K562 (cell line): ENCODE measurements at places on chromosomes 12 and 14. TPM values are rescaled to one million over a fixed set of nuclear protein-coding genes. Genes with fewer than 3 reads are reported as not detected.

DNA sequence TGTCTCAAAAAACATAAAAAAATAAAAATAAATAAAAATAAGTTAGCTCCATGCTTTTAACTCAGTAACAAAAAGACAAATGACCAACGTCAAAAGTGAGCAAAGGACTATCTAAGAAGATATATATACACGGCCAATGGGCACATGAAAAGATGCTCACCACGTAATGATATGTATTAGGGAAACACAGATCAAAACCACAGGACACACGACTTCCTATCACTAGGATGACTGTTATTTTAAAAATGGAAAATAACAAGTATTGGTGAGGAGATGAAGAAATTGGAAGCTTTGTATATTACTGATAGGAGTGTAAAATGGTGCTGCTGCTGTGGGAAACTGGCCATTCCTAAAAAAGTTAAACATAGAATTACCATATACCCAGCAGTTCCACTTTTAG, 20.2 kb upstream of the P2RX7 start:
- no peak for DNase-seq

DNA sequence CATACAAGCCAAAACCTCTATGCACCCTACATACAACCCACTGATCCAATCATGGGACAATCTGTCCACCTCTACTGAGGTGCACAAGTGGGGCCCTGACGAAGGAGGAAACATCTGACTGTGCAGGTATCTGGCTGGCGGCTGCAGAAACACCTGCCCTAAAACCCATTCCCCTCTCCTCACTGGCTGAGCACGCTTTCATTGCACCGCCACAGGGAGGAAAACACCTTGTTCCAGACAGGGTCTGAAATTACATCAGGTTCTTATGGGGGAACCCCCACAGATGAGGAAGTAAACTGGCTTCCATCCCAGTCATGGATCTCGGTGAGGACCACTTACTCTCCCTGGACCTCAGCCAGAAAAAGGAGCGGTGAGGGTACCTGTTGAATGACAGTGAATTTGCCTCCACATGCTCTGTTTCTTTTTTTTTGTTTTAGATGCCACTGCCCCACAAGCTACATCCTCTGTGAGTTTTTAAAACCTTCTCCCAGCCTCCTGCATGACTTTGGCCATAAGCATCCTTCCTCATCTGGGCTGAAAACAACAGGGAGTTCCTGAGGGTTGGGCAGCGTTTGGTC, 23.8 kb upstream of the DGLUCY start:
- no peak for DNase-seq

DNA sequence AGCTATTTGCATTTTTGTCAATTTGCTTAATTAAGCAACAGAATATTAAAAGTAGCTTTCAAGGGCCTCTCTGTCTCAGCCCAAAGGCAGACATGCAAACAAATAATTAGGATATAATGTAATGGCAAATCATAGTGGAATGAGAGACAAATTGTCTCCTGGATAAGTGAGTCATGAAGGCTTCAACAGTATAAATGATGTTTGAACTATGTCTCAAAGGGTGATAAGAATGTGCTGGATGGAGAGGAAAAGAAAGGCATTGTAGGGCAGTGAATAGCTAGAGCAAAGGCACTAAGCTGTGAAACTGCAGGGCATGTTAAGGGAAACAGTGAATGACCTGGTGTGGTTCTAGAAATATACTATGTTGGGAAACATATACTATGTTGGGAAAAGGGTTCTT, 53.5 kb upstream of the PPP1R12A start:
- DNase-seq: no peak

DNA sequence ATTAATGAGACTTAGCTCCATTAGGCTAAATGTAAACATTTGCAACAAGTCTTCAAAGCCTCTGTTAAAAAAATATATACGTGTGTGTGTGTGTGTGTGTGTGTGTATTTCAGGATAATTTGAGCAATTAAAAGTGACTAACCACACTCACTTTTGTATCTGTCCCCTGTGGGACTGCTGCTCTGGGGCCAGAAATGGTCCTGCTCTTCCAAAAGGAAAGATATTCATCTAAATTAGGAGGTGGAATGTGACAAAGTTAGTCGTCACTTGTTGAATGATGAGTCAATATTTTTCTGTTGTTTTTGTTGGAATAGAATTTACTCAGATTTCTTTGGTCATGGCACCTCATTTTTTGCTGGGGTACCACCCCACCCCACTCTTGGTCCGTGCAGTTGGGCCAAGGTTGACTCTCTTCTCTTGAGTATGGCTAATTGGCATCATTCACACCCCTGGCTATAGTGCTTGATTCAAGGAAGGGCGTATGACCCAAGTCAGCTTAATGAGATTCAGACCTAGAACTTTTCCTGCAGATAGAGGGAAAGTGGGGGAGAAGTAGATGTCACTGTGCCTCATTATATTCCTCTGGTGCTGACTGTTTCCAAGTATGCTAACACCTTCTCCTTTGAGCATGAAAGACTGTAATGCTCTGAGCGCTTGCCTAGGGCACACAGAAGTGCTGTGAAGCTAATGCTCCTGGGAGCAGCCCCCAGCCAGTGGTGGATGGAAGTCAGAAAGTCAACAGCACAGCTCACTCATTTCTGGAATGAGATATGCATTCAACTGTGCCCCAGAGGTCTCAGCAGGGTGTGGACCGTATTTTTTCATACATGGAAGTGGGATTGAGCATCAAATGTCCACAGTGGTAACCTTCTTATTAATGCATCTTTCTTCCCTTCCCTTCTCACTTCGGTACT, 577.0 kb upstream of the TBX3 start:
- no peak for DNase-seq

- no peak for DNase-seq
Observed at GRCh38 chr14:77198561-77198960, 17.0 kb downstream of the TMEM63C start.

GRCh38 chr14:42174357-42174756, 567.7 kb downstream of the LRFN5 start:
- no peak for DNase-seq

DNA sequence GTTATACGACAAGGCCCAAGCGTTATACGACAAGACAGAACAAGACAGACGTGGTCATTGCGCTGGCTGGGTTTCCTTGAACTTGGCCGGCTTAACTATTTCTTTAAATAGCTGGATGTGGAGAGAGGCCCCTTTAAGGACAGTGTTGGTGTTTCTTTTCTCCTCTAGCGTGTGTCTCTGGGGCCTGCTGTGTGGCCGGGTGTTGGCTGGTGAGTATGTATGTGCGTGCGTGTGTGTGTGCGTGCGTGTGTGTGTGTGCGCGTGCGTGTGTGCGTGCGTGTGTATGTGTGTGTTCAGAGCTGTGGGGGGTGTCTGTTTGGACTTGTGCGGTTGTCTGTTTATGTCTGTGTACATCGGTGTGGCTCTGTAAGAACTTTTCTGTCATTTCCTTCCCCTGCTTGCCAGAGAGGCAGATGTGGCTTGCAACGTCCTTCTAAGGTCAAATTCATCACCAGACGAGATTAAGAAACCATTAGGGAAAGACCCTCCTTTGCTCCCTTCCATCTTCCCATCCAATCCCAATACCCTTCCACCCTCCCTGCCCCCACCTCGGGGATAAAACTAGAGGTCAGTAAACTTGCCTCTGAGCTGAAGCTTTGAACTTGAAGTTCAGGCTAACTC, 78.6 kb upstream of the TBX3 start:
- DNase-seq: no peak

DNA sequence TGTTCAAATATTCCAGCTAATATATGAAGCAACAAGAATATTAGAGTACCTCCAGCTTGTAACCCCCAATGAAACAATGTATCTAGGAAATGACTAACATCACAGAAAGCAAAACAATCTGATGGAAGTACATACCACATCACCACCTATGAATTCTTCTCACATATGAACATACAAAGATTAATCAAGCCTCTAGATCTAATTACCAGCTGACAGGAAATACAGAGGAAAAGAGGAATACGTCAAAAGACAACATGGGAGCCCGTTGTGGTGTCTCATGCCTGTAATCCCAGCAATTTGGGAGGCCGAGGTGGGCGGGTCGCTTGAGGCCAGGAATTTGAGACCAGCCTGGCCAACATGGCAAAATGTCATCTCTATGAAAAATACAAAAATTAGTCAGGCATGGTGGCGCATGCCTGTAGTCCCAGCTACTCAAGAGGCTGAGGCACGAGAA, 7.5 kb downstream of the NEDD8 start:
- no peak for DNase-seq

- peak; percentile 44 for DNase-seq
Observed at GRCh38 chr12:79737875-79738718, 47.3 kb upstream of the PAWR start.

DNA sequence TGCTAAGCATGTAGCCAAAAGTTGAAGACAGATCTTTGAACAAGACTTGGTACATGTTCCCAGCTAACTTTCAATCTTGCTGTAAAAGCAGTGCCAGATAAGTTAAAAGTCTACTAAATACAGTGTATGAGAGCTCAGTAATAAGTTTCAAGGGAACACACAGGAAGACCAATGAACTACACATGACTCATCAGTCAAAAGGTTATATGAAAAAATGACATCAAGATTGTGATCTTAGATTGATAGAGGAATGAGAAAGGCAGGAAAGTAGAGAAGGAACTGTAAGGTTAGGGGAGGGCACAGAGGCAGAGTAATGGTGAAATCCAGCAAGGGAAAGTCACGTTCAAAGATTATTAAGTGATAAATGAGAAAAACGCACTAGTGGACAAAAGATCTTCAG, 249.9 kb upstream of the FLRT2 start:
- no peak for DNase-seq

DNA sequence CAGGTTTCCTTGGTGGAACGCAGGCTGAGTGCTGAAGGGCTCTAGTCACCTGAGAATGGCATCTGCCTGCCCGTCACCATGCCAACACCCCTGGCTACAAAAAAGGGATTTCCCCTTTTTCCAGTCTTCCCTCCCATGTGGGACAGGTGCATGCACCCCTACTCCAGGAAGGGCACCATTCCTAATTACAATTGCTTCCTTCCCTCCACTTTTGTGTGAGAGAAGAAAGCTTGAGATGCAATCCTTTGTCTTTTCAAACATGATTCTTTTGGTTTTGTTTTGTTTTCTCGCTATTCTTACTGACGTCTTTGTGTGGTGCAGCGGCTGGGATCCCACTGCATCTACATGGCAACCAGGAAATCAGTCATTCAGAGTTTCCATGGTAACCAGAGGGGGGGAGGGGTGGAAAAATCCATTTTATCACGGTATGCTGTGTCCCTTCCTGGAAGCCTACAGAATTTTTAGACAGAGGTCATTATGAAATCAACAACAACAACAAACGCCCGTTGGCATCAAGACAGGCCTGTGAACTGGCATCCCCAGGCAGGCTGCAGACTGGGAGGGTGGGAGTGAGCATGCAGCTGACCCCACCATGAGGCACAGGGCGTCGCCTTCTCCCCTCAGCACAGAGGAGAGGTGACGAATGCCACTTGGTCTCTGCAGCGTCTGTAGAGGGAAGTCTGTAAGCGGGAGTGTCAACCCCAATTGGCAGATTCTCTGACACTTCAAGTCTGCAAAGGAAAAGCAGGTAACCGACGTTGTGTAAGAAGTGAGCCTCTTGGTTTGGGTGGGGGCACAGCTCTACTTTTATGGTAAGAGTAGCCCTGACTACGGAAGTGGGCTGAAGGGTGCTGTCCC, 13.6 kb upstream of the GNG2 start:
- no peak for DNase-seq

- no peak for DNase-seq
Observed at GRCh38 chr12:32105986-32106516, 596 bp upstream of the BICD1 start.

DNA sequence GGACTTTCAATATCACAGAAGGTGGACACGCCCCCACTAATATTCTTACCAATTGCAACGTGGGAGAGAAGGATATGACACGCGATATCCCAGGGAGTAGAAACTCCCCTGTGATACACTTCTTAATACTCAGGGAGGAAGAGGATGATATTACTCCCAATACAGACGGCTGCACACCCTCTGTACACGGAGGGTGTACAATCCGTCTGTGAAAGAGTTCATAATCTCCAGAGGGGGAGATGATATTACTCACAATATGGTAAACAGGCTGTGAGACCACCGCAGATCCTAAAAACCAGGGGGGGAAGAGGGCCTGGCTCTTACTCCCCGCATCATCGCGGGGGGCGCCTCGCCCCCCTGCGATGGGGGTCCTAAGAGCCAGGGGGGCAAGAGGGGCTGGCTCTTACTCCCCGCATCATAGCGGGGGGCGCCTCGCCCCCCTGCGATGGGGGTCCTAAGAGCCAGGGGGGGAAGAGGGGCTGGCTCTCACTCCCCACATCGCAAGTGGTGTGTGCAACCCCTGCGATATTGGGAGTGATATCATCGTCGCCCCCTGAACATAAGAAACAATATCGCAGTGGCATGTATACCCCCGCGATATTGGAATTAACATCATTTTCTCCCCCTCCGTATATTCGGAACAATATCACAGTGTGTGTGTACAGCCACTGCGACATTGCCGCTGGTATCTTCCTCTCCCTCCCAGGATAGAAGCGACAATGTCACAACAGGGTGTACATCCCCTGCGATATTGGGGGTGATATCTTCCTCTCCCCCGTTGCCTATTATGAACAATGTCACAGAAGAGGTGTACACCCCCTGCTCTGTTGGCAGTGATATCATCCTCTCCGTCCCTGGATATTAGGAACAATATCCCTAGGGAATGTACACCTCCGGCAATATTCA, 8.9 kb upstream of the CLEC6A start:
- DNase-seq: no peak

GRCh38 chr12:59158066-59158465, 237.8 kb upstream of the LRIG3 start:
- no peak for DNase-seq

DNA sequence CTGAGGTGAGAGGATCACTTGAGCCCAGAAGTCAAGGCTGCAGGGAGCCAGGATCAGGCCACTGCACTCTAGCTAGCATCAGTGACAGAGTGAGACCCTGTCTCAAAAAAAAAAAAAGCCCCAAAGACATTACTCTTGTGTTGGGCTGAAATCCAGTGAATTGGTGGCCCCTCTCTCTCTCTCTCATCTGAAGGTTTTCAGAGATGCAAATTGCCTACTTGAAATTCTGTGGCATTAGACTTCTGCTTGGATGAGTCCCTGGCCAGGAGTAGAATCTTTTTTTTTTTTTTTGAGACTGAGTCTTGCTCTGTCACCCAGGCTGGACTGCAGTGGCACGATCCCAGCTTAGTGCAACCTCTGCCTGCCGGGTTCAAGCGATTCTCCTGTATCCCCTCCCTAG, 112.0 kb upstream of the ATF7IP start:
- DNase-seq: no peak

CLEC2A gene
- polyA plus RNA-seq: not detected in 2 replicates

RTL1 gene
- polyA plus RNA-seq: not detected in 2 replicates

HVCN1 gene
- 0.74 and 0.90 TPM in 2 replicates for polyA plus RNA-seq
